Activated T-helper 9 cell treated with anti-CD3 and anti-CD28 coated beads, Interleukin-2, amount 50 U/mL, for 16 hours (primary cell): ENCODE measurements at places on chromosomes 16 and 17.
A peak's percentile ranks its signal among the peaks of the same experiment; 100 is the strongest.

DNA sequence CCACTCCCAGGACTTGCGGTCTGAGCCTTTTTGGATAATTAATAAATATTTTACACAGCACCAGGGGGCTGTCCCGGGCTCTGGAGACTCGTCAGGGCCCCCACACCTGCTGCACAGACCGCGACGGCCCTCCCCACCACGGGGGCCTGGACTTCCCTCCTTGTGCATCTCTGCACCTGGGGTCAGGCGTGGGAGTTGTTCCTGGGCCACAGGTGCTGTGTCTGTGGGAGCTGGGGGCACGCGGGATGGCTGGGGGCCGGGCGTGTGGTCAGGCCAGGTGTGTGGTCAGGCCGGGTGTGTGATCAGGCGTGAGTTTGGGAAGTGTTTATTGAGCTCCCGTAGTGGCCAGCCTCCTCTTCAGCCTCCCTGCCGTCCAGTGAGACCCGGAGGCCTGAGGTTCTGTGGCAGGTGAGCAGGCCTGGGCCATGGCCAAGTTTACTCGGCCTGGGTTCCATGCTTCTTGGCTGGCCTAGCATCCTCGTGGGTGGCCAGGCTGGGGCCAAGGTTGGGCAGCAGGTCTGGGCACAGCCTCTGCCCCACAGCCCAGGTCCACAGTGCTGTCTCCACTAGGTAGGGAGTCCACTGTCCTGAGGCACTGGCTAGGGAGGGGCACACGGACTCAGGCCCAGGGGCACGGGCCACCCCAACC, 1.9 kb upstream of the STUB1 start:
- DNase-seq = no peak

DNA sequence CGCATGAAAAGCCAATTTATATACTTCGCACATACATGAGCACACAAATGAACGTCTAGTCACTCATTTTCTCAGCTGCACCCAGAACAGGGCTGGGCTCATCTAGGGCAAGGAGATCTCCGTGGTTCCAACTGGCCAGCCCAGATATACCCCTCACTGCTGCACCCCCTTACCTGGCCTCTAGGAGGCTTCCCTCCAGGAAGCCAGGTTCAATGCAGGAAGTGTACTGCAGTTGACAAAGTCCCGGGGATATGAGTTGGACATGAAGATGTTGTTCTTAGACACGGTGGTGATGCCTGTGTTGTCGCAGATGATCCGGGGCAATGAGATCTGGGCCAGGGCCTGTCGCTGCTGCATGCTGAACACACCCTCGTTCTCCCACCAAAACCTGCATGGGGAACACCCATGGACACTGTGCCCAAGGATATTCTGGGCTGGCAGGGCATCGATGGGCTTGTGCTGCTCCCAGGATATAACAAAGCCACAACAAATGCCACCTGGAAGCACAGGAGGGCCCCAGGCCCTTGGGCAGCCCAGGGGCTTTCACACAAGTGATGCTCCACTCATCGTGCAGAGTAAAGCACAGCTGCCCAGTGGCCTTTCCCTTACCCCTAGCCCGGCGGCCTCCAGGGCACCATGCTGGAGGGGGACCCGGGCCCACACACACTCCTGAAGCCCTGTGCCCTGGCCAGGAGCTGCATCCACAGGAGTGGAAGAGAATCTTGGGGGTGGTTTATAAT, 10.1 kb downstream of the MPO start:
- DNase-seq = no peak

DNA sequence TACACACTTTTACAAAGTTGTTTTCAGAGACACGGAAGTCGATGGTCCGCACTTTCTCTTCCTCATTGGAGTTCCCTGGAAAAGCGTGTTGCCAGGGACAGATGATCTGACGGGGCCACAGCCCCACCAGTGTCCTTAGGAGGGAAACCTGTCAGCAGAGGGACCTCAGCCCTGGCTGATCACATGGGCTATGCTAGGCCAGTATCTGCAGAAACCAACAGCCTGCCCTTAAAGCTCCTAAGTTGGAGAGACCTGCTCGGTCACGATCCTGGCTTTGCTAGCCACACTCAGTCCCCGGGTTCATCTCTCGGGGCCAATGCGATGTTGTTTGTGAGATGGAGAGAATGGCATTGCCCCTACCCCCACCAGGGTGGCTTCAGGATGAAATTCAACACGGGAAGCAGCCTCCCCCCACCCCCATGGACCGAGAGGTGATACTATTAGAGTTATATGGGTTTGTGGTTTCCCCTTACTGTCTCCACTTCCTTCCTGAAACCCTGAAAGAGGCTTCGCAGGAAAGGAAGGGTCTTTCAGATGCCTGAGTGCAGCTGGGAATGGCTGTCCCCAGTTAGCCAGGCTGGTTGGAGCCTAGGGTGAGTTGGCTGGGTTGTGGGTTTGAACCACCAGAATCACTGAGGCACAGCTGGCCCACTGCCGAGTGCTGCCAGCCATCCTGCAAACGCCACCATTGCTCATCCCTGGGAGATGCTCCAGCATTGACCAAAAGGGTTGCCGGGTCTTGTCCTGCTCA, 16.6 kb downstream of the RMI2 start:
- peak; percentile 6 for DNase-seq

GRCh38 chr16:16033208-16033717, 83.8 kb downstream of the ABCC1 start:
- DNase-seq = no peak

DNA sequence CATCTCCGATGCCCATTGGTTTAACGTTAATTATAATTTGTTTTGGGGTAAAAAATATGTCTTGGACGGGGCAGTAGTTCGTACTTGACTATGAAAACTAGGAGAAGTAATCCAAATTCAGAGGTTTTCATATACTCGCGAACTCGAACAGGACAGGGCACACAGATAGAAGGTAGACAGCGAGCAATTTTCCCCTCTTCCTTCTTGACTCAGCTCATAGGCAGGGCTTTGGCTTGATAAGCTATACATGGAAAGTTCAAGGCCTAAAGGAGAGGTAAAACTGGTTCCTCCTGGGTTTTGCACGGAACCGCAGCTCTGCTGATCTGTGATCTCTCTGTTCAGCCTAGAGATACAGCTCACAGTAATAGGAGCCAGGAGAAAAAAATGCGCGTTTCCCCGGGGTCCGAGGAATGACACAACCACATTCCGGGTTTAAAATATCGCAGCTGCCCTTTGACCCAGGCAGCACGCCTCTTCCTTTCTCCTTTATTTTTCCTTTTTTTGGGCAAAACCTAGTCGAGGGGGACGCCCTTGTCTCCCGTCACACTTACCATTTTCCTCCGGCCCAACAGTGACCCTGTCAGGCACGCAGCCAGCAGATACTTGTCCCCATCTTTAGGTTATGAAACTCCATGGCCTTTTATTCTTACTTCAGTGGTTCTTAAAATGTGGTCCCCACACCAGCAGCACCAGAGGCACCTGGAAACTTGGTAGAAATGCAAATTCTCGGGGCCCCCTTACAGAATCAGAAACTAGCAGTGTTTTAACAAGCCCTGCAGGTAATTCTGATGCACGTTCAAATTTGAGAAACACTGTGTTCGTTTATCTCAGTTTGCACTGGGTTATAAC, 1.7 kb upstream of the LASP1 start:
- DNase-seq = no peak

DNA sequence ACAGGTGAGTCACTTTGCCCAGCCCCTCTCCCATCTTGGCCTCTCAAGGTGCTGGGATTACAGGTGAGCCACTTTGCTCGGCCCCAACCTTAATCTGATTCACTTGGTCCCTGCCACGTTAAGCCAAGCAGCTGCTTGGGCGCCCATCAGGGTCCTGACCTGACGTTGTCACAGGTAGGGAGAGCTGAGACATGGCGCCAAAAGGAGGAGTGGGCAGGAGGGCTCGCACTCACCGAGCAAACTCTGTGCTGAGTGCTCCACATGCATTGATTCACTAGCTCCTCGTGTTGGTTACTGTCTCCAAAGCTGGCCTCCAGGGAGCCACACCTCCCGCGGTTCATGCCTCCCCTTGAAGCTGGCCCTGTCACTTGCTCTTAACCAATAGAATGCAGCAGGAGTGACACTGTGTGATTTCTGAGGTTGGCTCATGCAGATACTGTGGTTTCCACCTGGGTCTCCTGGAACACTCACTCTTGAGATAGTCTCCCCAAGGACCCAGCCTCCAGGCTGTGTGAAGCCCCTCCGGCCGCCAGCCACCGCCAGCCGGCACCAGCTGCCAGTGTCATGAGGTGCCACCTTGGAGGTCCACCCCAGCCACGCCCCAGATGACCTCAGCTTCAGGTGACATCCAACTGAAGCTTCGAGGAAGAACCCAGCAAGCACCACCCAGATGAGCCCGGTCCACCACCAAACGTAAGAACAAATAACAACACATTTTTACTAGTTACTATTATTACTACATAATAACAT, 223.0 kb downstream of the GSG1L start:
- DNase-seq = no peak

- DNase-seq = no peak
These were observed 7.0 kb downstream of the KSR1 start for GRCh38 chr17:27463235-27463677.

GRCh38 chr17:1755252-1755826, 6.5 kb upstream of the SERPINF1 start:
- DNase-seq = no peak
